NCI-H2081 treated with DMSO at 0.1 percent for 48 hours (cell line): ENCODE measurements at places on chromosomes 2 and 18.

DNA sequence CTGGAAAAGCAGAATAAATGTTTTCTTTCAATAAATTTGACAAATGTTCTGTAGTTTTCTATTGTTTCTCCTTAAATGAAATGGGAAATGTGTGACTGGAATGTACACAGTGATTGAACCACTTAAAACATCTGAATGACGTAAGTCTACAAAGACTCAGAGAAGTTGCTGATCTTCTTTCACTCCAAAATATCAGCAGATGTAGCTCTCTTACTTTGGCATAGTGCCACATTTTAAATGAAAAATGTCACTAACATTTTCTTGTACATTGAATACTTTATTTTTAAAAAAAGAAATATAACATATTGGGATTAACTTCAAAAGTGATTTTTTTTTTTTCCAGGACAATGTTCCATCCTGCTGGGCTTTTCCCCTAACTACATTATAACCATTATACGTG lies 565.6 kb downstream of the TMEM182 start:
- no peak for DNase-seq

DNA sequence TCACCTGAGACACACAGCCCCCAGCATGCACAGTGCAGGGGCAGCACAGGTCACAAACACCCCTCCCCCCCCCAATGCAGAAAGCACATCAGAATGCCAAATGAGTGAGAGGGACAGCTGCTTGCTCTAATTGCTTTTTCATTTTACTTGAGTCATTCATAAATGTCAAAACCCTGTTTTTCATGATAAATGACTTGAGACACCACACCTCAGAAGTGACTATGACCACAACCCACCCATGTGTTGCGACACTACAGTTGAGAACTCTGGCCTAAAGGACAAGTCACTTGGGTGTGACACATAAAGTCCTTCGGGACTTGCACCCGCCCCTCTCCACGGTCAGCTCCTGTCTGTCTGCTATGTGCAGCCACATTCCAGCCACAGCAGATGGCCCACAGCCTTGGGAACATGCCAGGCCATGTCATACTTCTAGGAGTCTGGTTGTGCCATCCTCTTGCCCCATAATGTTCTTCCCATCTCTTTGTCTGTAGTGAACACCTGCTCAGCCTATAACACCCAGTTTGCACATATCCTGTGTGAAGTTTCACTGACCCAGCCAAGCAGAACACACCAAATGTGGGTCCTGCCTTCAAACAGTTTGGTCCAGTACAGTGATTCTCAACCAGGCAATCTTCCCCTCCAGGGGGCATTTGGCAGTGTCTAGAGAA lies 30.2 kb upstream of the RIOK3 start:
- no peak for DNase-seq

- no peak for DNase-seq
These were observed 596.6 kb upstream of the GYPC start for GRCh38 chr2:126059379-126059778.

GRCh38 chr2:24513281-24514071 lies 22.4 kb downstream of the NCOA1 start:
- no peak for DNase-seq

- no peak for DNase-seq
These were observed 97.0 kb upstream of the FN1 start for GRCh38 chr2:215532844-215533243.

DNA sequence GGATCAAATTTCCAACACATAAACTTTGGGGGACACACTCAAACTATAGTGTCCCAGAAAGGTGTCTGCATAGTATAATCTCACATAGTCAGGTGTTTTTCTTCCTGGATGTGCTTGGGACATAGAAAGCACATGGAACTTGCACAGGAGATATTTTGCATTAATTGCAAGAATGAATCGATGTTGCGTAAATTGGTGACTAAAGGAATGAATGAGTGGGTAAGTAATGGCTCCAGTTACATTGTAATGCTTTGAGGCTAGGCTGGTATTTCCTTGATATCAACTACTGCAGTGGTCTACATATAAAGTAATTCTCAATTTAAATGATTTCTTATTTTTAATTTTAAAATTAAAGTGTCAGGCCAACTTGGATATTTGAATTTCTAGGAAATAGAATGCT lies 53.4 kb downstream of the SH3RF3 start:
- DNase-seq: no peak

- DNase-seq: no peak
These were observed 46.0 kb upstream of the RIT2 start for GRCh38 chr18:43161528-43161927.

GRCh38 chr2:196242131-196242620 lies 70.8 kb upstream of the STK17B start:
- DNase-seq: no peak
